ENCODE measurements at places on chromosomes 16 and 17.

DNA sequence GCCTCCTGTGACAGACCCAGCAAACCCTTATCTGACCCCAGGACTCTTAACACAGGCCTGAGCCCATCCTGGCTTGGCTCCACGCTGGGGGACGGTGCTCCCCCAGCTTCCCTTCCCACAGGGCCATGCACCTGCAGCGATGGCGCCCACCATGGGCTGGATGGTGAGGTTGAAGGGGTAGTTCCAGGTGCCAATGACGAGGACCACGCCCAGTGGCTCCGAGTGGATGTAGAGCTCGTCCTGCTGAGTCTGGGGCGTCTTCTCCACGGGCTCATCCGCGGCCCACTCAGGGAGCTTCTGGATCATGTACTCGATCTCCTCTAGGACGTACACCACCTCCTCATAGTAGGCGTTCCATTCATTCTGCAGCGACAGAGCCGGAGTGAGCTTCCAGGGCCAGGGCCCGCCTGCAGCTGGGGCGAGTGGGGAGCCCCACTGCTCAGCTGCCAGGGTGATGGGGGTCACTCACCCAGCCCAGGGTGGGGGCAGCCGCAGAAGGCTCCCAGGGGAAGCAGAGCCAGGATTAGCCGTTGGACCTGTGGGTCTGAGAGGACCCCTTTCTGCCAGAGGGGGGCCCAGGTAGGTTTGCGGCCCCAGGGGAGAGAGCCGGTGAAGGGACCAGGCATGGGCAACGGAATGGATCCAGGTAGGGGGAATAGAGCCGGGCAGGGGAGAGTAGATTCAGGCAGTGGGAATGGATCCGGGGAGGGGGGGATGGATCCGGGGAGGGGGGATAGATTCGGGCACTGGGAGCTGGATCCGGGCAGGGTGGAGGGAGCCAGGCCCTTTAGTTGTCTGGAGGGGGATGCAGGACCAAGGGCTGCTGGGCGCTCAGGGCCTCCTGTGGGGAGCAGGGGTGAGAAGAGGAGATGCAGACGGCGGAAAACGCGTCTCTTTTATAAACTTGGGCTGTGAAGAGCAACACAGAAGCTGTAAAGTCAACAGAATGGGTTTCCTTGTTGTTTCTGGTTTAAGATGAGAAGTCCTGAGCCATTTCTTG is 4.7 kb downstream of the ALDH3A1 start:
- DNase-seq = no peak

- no peak for DNase-seq
Measured at GRCh38 chr17:83088909-83089308, 9.5 kb downstream of the METRNL start.

DNA sequence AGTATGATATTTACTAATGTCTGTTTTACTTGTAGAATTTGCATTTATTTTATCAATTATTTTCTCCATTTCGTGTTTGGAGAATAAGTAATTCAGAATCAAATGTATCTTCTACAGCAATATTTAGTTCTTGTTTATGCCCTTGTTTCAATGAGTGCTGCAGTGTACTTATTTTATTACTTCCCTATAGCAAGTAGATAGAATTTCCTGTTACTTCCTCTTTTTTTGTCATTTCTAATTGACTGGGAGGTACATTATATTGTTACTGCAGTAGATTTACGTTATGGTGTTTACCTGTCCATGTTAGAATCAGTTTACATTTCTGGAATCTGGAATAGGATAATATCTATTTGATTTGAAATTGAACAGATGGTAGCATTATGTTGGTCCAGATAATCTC is 71.2 kb downstream of the OMG start:
- DNase-seq = no peak

- DNase-seq = no peak
Measured at GRCh38 chr16:47666434-47666833, 205.3 kb downstream of the PHKB start.

DNA sequence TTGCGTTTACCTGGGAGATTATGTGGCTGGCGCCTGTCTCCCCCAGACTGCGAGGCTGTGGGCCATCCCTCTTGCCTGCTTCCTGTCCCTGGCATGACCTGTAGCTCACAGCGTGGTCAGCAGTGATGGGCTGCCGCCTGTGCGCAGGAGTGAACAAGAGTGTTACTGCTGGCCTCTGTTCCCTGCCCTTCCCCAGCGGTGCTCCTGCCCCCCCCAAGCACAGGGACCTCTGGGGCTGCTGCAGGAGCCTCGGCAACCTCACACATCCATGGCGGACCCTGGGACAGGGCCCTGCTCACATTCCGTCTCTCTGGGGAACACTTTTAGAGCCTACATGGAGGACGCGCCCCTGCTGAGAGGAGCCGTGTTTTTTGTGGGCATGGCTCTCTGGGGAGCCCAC is 10.6 kb downstream of the TSC2 start:
- DNase-seq = no peak

- no peak for DNase-seq
Measured at GRCh38 chr16:57303021-57303909, 18.8 kb upstream of the PLLP start.

DNA sequence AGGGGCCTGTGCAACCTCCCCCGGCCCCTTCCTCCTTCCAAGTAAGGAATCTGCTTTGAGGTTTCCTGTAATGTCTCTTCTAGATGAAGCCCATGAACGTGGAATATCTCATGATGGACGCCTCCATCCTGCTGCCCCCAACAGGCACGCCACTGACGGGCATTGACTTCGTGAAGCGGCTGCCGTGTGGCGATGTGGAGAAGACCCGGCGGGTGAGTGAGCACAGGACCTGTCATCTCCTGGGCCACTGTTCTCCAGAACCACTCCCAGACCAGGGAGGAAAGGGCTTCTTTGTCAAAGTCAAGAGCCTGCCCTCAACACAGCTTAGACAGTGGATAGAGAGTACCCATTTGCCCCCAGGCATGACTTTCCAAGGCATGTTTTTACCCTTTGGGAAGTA is 107.1 kb downstream of the CLEC16A start:
- DNase-seq = no peak

DNA sequence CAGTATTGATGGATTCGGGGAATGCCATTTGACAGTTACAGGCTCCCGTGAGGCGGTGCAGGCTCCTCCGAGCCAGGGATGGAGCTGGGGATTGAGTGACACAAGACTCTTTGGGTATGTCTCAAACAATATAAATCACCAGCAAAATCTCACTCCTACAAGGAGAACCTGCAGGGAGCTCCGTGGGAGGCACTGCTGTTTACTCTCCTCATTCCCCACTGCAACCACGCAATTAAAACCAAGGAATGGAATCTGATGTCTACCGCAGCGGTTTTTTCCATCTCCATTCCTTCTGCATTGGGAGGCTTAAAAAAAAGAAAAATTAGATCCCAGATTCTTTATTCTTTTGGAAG is 157.9 kb downstream of the WWOX start:
- no peak for DNase-seq

GRCh38 chr17:35732806-35733136 is 1.3 kb downstream of the RASL10B start:
- DNase-seq = no peak

DNA sequence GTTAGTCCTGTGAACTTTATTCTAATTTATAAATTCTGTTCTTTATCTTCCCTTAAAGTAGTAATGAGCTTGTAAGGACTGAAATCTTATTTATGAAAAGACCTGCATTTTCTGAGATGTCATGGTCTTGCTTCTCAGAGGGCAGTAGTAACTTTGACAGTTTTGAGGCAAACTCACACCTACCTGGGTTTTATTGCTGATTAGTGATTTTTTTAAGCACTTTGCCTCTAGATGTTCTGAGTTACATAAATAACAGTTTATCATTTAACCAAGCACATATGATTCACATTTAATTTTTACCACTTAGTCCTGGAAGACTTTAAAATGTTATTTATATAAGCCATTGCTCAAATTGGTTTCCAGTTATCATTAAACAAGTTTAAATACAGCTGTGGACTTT is 10.7 kb downstream of the DUSP14 start:
- no peak for DNase-seq

- no peak for DNase-seq
Measured at GRCh38 chr16:56858374-56858773, 6.6 kb upstream of the SLC12A3 start.

- no peak for DNase-seq
Measured at GRCh38 chr16:72291531-72291981, 119.6 kb upstream of the PMFBP1 start.

DNA sequence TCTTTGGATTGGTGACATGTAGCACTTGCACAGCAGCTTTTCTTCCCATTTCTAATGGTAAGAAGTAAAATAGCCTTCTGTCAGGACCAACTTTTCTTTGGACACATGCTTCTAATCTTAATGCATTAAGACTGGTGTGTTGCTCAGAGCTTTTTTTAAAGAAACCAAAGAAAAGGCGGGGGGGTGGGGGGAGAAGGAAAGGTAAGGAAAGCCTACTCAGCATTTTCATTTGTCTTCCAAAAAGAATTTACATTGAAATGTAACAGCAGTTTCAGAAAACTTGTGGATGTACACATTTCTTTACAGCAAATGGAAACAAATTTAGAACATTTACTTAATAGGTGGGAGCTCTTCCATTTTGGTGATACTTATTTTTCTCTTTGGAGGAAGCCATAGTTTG is 49.6 kb downstream of the NLK start:
- DNase-seq = no peak

DNA sequence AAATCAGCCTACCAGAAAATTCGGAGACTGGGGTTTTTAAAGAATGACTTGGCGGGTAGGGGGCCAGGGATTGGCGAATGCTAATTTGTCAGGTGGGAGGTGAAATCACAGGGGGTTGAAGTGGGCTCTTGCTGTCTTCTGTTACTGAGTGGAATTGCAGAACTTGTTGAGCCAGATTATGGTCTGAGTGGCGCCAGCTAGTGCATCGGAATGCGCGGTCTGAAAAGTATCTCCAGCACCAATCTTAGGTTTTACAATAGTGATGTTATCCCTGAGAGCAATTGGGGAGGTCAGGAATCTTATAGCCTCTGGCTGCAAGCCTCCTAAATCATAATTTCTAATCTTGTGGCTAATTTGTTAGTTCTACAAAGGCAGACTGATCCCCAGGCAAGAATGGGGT is 762 bp upstream of the RBL2 start:
- no peak for DNase-seq

DNA sequence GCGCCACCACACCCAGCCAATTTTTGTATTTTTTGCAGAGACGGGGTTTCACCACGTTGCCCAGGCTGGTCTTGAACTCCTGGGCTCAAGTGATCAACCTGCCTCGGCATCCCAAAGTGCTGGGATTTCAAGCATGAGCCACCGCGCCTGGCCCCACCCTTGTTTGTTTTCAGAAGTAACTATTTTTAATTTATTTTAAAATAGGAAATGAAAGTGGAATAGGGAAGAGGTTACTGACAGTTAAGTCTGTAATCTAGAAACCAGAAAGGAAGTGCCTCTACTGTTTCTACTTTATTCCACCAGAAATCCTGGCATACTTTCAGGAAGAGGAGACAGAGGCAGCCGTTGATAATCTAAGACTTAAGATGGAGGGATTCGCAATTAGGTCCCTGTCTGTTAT is 225.6 kb downstream of the TANC2 start:
- DNase-seq = no peak

GRCh38 chr16:11634312-11634711 is 33.9 kb upstream of the SNN start:
- no peak for DNase-seq

GRCh38 chr16:50842589-50842988 is 100.7 kb downstream of the CYLD start:
- DNase-seq = no peak

DNA sequence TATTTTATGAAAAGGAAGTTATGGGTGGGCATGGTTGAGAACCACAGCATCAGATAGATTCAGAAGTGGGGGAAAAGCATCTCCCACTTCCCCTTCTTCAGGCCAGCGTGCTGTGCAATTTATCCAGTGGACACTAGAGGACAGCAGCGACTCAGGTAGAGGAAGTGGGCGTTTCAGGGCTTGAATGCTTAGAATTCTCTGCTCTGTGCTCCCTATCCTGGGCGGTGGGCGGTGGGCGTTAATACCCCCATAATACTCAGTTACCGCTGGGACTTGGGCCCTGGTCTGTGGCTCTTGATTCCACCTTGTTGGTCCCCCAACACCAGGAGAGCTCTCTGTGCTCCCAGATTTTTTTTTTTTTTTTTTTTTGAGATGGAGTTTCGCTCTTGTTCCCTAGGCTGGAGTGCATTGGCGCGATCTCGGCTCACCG is 3.7 kb upstream of the LYZL6 start:
- DNase-seq = no peak

GRCh38 chr17:77634710-77635109 is 323.8 kb upstream of the TNRC6C start:
- no peak for DNase-seq

- no peak for DNase-seq
Measured at GRCh38 chr16:10338426-10338825, 47.4 kb upstream of the ATF7IP2 start.

GRCh38 chr17:2705263-2705662 is 6.3 kb downstream of the CLUH start:
- no peak for DNase-seq

DNA sequence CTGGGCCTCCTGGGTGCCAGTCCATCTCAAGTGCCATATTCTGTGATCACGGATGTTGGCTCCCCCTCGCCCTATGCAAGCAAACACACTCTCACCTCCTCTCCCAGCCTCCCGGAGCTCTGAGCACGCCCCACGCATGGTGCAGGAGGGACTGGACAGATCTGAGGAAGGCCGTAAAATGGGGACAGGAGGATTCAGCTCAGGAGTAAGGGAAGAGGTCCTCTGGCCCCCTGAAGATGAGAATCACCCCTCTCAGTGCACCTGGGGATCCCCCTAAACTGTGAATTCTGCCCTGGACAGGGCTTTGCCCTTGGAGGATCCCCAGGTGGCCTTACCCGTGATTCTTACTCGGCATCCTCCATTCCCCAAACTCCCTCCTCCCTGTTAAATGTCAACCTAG is 15.6 kb downstream of the TMEM186 start:
- DNase-seq = no peak

DNA sequence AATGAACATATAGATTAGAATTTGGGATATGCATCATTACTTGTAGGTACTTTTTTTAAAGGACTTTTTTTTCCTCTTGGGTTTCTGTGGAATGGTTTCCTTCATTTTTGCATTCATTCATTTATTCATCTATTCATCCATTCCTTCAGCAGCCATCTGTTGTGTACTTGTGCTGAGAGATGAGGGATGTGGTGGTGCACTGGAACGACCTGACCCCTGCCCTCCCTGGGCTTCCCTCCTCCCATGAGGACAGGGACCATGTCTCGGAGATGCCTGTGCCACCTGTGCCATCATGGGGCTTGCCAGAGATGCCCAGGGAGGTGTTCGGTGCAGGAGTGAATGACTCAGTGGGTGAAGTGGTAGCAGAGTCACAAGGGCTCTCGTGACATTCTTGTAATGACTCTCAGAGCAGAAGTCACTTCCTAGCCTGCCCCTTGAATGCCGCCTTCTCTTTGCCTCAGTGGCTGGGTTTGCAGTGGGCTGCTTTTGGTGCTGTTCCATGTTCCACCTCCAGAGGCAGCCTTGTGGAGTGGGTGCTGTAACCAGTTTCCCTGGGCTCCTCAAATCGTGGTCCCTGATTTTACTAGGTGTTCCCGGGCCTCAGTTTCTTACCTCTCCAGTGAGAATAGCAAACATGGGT is 43.9 kb downstream of the CLEC16A start:
- no peak for DNase-seq

DNA sequence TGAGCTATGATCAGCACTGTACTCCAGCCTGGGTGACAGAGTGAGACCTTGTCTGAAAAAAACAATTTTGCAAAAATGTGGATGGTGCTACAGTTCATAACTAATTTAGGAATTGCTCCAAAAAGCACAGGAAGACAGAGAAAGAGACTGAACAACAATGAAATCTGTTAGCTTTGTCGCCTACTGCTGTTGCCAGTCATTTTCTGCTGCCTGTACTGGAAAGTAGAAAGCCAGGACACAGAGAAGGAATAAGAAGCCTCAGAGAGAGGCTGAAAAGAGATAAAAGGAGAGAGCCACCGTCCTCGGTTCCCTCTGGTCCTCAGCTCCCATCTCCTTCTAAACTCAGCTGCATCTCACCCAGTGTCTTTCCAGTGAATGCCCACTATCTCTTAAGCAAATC is 8.6 kb upstream of the TMC7 start:
- DNase-seq = no peak
